CD4-positive, alpha-beta T cell treated with Interleukin-15 for 4 hours (primary cell): ENCODE measurements at places on chromosomes 7 and 10.

DNA sequence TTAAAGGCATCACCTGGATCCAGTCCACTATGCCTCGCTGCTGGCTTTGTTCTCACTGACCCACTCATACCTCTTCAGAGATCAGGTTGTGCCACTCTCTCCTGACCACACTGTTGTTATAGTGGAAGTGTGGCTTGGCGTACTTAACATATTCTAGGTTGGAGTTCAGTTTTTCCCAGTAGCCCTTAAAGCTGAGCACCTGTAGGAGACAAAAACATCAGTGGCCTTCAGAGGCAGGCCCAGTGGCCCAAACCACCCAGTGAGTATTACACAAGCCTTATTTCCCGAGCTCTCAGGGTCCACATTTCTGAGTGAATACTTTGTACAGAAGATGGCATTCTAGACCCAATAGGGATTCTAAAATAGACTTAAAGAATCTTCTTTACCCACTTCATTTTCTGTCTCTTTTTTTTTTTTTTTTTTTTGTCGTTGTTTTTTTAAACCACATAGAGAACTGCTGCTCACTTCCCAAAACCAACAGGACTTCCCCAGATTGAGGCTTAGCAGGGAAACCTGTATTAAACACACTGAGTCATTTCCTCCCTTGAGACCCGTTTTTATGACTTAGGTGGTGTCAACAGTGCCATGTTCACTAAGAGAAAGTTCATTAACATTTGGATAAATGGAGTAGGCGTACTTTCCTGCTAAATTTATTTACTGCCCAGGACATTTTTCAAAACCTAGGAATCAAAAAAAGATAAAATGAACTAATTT is 85.8 kb downstream of the GSAP start:
- DNase-seq, result peak; percentile 41

- DNase-seq, result no peak
These were observed 823.0 kb downstream of the REEP3 start for GRCh38 chr10:64344211-64344610.

GRCh38 chr10:93334901-93335327 is 147.2 kb downstream of the MYOF start:
- no peak for DNase-seq

DNA sequence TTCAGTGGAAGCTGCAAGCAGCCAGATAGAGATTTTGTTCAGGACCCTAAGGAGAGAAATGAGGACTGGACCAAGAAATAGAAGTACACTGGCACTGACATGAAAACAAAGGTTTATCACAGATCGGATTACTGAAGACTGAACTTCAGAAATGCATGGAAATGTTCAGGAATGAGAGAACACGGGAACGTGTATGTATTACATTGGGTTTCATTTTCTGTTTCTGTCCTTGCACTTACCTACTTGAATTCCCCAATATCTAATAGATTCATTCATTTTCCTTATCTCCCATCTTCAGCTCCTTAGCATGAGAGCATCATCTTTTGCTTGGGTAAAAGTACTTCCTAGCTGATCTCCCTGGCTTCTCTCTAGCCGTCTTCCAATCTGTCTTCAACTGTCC is 114.5 kb downstream of the CACNB2 start:
- no peak for DNase-seq

GRCh38 chr7:100642534-100642907 is 1.2 kb upstream of the TFR2 start:
- no peak for DNase-seq

GRCh38 chr7:45159296-45159695 is 1.7 kb downstream of the RAMP3 start:
- no peak for DNase-seq

- DNase-seq, result no peak
These were observed 11.6 kb downstream of the GATA3 start for GRCh38 chr10:8066124-8066523.

- DNase-seq, result no peak
These were observed 22.9 kb upstream of the NANOS1 start for GRCh38 chr10:119006451-119007210.

DNA sequence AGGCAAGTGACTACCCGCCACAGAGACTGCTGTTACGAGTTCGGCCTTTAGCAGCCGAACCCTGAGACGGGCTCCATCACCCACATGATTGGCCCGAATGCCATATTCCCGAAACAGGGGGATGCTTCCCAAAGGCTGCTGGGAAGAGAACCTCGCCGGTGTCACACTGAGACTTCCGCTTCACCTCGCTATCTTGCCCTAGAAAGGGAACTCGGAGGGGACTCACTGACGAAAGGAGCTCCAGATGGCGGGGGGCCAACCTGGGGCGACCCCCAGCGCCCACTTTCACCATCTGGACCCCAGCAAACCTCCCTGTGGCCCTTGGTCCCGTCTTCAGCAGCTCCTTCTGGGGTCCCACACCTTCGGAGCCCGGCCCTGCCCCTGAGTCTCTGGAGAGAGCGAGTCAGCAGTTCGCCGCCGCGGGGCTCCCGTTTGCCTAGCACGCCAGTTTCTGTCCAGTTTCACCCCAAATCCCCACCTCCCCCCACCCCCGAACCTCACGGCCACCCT is 529 bp downstream of the HPS1 start:
- peak; percentile 21 for DNase-seq

DNA sequence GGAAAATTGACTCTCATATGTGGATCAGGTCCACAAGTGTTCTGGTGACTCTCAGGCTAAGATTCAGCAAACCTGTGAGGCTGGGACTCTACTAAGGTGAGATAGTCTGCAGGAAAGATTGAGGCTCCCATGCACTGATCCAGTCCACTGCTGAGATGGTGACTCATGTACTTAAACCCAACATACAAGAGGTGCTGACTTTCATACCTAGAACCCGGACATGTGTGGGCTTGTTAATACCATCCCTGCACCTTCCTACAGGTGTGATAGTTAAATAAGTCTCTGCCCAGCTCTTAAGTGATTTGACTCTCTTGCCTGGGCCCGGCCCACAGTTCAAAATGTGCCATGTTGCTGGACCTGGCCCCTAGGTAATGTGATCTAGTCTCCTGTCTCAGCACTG is 27.1 kb upstream of the ZNF107 start:
- no peak for DNase-seq

- no peak for DNase-seq
These were observed 59.0 kb downstream of the SYPL1 start for GRCh38 chr7:106053109-106053508.

DNA sequence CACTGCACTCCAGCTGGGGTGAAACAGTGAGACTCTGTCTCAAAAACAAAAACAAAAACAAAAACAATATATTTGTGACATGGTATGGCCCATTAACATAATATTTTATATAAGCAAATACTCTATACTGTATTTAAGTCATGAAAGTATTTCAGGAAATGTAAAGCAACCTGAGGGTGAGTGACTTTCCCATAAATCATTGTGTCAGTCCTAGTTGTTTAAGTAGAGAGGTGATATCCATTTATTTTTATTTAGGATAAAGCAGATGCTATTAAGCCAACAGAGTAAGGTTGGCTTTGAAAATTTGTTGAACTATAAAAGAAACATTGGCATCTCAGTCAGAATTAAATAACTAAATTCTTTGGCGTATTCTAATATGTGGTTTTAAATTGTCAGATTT is 60.5 kb downstream of the MKLN1 start:
- no peak for DNase-seq

DNA sequence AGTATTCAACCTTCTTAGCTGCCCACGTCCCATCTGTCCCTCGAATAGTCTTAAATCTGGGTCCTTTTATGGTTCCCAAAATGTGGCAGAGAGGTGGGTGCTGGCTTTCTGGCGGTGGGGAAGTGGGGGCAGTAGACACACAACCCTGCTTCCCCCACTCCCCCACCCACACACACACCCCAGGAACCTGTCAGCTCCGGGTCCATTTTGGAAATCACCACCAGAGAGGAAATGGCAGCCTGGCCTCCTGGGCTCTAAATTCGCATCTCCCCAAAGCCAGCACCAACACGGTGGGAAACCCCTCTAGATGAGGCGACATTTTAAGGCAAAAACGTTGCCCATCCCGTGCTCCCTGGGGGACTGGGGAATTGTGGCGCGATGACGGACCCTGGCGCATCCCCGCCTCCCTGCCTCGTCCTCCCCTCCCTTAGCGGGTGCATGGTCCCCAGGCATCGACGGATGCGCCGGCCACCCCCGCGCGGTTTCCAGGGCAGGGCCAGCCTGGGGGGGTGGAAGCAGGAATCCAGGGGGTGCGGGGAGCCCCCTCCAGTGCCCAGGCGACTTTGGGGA is 702 bp downstream of the TMEM130 start:
- no peak for DNase-seq

GRCh38 chr7:924541-925231 is 29.8 kb downstream of the ADAP1 start:
- peak; percentile 54 for DNase-seq
